GM04503 (cell line): ENCODE measurements at places on chromosomes 3 and 15.

DNA sequence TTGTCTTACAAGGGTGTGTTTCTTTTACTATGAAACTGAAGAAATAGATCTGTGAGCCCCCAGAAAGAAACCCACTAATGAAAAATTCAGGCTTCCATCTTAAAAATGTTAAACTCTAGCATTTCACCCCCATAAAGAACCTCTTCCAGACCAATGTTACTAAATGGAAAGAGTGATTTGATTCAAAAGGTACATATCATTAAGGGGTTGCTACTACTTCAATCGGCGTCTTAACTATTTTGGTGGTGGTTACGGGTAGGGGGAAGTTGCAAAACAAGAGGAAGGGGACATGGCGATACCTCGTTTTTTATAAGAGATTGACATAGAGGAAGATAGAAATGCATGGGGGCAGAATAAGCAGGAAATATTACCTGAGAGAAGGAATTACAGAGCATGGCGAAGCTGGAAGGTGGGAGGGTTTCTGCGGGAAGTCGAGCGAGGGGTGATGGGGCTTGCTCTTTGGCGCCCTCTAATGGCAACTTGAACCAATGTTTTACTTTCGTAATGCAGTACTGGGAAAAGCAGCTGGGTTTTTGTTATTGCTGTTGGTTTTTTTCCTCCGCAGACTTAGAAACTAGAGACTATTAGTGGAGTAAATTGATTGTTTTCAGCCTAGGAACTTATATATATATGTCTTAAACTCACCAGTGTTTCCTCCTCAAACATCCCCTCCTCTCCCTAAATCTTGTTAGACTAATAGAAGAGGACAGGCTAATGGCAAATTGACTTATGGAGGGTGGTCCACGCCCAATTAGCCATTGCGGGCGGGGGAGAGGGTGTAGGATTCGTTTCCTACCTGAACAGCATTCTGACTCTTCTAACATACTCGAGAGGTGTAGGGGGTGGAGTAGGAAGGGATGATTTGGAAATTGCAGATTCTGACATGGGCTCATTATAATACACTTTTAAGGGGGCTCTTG lies 11.3 kb upstream of the SOX2 start:
- no peak for DNase-seq

DNA sequence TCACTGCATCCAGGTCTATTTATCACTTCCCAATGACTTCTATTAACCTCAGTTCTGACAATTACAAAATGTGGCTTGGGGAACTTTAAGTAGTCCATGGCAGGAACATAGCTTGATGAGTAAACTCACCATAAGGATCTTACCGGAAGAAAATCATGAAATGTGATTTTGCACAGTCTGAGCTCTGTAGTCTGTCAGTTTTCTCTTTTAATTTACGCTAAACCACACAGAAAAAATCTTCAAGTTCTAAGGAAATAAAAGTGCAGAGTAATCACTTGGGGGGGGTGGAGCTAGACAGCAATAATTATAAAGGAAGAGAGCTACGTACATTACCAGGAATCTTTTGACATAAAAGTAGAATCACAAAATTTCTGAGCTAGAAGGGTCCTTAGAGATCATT lies 9.2 kb downstream of the TBC1D5 start:
- DNase-seq = no peak

- no peak for DNase-seq
These were observed 29.8 kb upstream of the PRR23E start for GRCh38 chr3:127162947-127163645.

DNA sequence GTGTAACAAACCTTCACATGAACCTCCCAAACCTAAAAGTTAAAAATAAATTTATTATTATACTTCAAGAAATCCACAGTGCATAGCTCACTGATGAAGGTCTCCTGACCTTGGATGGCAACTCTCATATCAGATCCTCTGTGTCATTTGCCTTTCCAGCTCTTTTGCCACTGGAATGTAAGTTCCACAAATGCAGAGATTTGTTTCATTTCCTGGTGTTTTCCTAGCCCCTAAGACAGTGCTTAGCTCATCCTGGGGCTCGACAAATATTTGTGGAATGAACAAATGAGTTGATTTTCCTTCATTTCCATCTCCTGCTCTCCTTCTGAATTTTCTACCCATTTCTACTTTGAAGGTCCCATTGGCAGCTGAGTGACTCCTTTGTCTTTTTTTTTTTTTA lies 56.0 kb downstream of the FRMD4B start:
- peak; percentile 42 for DNase-seq

DNA sequence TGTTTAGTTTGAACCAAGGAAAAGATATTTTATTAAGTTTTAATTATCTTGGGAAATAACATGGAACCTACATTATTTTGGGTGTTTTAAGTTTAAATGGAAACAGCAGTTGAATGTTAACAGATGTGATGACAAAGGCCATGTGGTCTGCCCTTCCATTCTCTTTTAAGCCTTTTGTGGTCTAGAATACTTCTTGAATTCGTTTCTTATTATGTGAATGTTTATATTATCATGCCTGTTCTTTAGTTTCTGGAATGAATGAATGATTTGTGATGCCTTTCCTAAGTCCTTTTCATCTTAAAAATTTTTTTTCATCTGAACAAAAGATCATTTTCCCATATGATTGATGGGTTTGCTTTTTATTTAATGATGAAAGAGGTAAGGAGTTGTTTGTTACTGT lies 44.6 kb downstream of the SNRK start:
- DNase-seq = no peak

DNA sequence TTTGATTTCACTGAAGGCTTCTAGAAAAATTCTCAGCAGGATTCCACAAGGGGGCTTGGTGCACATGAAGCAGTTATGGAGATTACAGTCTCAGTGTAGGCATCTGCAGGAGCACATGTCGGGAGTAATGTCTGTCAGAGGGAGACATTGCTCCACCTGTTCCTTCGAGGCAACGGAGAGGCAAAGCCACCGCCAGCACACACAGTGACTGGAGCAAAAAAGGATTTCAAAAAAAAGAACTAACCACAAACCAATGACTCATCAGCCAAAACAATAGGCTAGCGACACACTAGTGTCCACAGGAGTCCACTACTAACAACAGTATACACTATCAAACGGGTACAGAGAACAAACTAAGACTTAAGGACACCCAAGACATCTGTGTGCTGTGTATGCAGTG lies 68.9 kb downstream of the NPTN start:
- peak; percentile 26 for DNase-seq

GRCh38 chr15:62505762-62506161 lies 340.7 kb upstream of the C2CD4B start:
- no peak for DNase-seq

DNA sequence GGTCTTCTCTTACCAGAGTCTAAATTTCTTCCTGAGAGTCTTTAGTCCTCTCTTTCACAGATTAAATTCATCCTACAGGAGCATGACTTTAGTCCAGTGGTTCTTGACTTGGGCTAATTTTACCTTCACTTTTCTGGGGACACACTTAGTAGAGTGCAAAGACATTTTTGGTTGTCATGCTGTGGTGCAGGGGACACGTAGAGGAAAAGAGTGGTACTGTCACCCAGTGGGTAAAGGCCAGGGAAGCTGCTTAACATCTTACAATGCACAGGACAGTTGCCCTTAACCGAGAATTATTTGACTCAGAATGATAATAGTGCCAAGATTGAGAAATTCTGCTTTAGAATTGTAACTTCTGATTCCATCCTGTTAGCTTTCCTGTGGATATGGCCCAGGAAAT lies 772.5 kb upstream of the GRM7 start:
- DNase-seq = no peak

- DNase-seq = peak; percentile 65
These were observed 45.6 kb upstream of the FSTL1 start for GRCh38 chr3:120496278-120497002.

GRCh38 chr15:24954783-24955530 lies at the start of the genes SNRPN and SNURF:
Gene SNRPN (plus strand): TSS chr15:24954987. CDS start chr15:24974454, 19,467 bp downstream.
Gene SNURF (plus strand): TSS chr15:24954987. CDS start chr15:24955049, 62 bp downstream.
- peak; percentile 12 for DNase-seq

DNA sequence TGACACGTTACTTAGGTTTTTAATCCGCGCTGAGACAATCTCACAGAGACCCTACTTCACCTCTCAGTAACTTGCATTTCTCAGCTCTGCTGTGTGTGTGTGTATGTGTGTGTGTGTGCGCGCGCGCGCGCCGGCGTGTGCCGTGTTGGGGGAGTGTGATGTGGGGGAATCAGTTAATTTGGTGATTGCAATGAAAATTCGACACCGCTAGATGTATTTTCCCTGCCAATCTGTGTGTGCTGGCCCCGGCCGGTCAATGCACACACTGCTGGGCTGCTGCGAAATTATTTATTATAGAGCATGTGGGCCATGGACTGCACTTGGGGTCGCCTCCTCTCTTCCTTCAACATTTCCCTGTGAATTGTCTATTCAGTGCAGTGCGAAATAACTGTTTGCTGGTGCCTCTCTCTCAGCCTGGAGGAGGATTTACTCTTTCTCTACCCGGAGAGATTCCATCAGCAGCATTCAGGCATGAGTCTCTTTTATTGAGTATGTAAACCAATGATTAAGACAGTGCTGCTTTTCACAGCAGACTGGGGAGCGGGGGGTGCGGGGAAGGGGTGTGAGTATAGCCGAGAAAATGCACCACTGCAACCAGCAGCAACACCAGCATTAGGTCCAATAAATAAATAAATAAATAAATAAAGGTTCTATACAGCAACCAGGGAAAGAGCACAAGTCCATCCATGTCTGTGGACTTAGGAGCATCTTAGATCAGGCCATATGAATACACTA lies 2.9 kb downstream of the CADM2 start:
- no peak for DNase-seq

GRCh38 chr15:63041974-63042876 lies at the start of gene TPM1:
Gene TPM1 (plus strand): TSS chr15:63042747. CDS start chr15:63042830, 83 bp downstream.
- peak; percentile 79 for DNase-seq

DNA sequence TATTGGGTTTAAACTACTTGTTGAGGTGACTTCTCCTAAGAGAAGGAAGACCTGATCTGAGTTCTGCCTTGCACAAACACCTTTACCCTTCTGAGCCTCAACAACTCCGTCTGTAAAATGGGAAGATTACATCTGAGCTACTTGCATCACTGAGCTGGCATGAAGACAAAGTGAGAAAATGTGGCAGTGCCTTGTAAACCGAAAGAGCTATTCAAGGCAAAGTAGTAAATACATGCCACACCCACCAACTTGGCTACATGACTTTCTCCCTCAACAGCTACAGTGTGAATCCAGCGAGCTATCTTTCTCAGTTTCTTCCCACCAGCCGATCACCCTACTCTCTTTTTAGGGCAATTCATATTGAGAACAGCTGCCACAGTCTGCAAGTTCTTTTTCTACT lies 148.3 kb downstream of the FOXB1 start:
- DNase-seq = no peak

DNA sequence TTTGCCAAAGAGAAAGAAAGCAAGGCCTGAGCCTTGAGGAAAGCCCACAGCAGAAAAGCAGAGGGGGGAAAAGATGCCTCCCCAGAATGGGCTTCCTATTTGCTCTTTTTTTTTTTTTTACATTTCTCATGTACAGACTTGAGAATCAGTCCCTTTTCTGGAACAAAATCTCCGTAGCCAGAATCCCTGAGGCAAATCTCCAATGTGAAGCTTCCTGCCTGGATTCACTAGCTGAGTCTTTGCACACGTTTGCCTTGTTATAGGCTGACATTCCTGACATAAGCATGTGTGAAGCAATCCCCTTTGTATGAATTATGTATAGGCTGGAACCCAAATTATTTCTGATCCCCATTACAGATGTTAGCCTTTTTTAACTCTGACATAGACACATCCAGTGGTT lies 52.2 kb upstream of the ACTL6A start:
- DNase-seq = no peak

DNA sequence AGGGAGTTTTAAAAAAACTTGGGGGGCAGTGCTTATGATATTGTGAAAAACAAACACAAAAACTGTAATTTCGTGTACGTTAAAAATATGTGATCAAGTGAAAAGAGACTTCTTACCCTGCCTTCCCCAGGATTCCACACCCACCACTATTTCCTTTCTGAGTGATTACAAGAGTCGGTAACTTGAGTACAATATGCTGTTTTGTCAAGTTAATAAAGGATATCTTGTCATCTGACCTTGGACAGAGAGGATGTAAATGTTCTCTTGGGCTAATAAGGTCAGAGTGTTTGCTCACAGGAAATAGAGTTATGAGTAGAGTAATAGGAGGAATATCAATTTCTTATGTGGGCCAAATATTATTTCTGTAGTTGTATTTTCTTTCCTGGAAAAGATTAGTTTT lies 68.1 kb downstream of the NOX5 start:
- no peak for DNase-seq

DNA sequence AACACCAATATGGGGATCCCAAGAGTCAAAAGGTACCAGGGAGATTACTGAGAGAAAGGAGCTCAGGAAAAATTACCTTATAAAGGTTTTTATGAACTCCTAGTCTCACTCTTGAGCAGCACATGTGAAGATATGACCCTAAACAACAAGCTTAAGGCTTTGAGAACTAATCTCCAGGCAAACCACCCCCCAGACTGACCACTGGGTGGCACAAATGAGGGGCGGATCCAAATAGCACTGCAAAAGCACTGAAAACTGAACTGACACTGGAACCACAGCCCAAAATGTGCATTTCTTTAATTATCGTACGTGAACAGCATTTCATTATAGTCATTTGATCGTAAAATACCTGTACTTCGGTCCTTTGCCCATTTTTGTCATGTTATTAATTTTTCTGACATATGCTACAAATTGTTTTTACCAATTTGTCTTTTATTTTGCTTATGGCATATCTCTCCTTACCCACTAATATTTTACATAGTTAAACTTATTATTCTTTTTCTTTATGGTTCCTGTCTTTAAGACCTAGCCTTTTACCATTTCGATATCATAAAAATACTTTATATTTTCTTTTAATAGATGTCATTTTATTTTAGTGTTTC lies 31.5 kb upstream of the TFDP2 start:
- DNase-seq = no peak

- DNase-seq = no peak
These were observed 172.1 kb downstream of the LRTM1 start for GRCh38 chr3:54755756-54756155.

- peak; percentile 58 for DNase-seq
These were observed 45.9 kb downstream of the CHAC1 start for GRCh38 chr15:40999190-40999589.

GRCh38 chr3:69425249-69425648 lies 39.4 kb upstream of the FRMD4B start:
- no peak for DNase-seq

DNA sequence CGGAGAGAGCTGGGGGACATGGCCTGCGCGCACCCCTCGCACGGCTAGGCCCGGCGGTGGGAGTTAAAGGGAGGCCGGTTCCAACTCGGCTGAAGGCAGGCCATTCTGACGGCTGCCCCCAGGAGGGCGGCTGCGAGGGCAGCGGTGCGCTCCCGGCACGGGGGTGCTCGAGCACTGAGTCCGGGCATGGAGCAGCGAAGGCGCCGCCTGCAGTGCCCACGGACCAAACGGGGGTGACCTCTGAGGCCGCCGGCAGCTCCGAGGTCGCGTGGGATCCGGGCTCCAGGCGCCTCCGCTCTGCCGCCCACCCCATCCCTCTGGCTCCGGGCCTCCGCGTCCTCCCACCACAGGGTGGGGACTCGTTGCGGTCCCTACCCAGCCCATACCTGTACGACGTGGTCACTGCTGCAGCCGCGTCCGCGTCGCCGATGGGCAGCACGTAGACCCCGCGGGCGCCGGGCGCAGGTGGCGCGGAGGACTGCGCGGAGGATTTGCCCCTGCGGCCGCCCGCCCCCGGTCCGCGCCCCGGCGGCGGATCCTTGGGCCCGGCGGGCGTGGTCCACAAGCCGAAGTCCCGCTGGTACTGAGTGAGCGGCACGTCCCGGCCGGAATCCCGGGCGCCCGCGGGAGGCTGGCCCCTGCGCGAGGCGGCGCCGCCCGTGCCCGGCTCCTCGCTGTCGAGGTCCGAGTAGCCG lies 469 bp downstream of the MAP6D1 start:
- DNase-seq = no peak
